ENCODE measurements at places on chromosomes 7 and 10.

DNA sequence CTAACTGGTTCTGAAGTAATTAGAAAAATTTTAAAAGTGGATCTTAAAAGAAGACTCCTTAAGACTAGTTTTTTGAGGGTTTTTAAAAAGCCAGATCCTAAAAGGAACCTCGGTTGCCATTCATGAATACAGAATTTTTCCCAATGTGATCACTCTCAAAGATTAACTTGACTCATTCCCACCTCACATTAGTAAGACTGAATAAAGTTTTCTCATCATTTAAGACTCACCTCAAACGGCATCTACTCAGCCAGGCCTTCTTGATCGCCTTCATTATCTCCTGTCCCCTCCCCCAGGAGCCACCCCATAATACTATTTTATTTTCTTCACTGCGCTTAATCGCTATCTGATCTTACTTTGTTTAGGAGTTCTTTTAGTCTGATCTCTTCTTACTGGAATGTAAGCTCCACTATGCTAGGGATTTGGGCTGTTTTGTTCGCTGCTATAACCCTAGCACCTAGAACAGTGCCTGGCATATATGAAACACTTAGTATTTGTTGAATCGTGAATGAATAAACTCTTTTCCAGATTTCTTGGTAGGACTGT is 55.9 kb upstream of the PCGF5 start:
- DNase-seq: peak; percentile 51

DNA sequence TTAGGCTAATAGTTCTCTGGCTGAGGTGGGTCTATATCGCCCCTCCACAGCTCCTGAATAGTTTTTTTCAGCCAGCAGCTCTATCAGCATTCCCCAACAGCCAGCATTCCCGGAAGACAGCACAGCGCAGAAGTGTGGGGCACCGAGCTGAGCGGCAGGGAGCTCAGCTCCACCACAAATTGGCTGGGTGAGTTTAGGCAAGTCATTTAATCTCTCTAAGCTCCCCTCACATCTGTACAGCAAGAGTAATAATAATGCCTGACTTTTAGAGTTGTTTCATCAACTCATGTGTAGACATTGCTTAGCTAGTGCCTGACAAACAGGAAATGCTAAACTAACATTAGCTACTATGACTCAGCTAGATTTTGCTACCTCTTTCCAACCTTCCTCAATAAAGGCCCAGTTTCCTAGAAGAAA is 247.9 kb upstream of the PTN start:
- peak; percentile 65 for DNase-seq

GRCh38 chr7:155746188-155746587 is 66.1 kb downstream of the SHH start:
- DNase-seq: no peak

GRCh38 chr7:27688056-27688455 is 25.4 kb upstream of the HIBADH start:
- DNase-seq: no peak

GRCh38 chr10:79484476-79484875 is 27.9 kb upstream of the EIF5AL1 start:
- no peak for DNase-seq

DNA sequence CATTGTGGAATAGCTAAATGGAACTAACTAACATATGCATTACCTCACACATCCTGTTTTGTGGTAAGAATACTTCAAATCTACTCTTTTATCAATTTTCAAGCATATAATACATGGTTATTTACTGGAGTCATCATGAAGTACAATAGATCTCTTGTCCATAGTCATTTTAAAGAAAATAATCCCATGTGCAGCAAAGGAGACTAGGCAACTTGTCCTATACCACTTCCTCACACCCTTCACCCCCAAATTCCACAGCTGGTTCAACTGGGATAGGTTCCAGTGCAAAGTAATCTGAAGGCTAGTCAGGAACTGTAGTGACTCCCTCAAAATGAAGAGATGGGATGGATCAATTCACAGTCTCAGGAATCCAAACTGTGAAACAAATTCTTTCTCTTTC is 176.1 kb downstream of the SGMS1 start:
- no peak for DNase-seq

Data from NCI-H82 (cell line).